ENCODE measurements at places on chromosomes 5 and 9.

- DNase-seq = no peak
Measured at GRCh38 chr9:36937346-36937745, 96.7 kb downstream of the PAX5 start.

DNA sequence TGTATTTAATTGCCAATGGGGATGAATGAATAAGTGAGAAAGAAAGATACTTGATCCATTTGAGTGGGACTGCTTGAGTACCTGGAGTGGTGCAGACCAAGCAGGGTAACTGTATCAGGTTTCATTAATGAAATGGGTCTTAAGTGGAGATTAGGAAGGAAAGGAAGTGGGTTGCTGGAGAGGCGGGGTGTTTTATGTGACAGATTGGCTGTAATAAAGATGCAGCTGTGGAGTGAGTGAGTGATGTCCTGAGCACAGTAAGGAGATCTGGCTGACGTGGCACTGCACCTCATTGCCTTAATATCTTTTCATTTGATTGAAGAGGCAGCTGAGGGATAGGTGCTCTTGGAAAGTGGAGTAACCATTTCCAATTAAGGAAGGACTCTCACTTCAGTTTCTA lies 161.0 kb upstream of the CCDC152 start:
- no peak for DNase-seq

DNA sequence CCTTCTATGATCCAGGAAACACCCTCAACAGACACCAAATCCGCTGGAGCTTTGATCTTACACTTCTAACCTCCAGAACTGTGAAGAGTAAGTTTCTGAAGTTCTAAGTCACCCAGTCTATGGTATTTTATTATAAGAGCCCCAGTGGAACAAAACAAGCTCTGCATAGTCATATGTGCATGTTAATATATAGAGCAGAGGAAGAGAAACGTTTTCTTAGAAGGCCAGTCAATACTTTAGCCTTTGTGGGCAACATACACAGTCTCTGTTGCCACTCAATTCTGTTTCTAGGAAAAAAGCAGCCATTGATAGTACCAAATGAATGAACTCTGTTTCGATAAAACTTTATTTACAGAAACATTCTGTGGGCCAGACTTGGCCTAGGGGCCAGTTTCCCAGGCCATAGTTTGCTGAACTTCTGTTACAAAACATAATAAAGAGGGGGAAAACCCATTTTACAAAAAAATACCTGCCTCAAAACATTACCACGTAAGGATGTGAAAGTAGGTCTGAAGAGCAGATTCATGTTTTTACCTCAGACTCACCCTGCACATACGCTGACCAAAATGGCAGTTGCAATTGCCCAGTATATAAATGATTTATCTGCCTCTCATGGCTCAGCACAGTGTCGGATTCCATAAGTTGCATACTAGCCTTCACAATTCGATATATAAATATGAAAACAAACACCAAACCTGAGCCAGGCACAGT lies 350.5 kb downstream of the SLIT3 start:
- DNase-seq = no peak

- DNase-seq = peak; percentile 61
Measured at GRCh38 chr5:35780236-35780635, 76.5 kb upstream of the IL7R start.

DNA sequence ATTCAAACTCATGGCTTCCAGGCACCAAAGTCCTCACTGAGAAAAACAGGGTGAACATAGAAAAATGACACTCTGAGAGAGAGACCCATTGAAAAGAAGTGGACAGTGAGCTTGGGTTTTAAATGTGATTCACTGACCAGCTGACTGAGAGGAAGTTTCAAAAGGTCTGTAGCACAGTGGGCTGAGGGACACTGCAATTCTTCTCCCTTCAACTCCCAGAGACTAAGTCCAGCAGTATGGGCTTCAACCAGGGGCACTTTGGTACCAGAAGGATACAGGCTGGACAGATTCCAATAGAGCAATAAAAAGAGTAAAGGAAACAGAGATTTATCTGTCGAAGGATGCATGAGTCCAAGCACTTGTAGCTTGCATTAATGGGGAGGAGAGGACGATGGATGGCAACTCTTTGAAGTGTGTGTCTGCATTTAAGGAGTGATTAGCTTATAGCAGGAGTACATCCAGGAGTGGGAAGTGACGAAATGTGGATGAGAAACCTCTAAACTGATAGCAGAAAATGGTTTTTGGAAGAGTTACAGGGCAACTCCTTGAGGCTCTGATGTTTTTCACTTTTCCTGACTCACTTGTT lies 117.0 kb upstream of the ANKRD55 start:
- DNase-seq = no peak

DNA sequence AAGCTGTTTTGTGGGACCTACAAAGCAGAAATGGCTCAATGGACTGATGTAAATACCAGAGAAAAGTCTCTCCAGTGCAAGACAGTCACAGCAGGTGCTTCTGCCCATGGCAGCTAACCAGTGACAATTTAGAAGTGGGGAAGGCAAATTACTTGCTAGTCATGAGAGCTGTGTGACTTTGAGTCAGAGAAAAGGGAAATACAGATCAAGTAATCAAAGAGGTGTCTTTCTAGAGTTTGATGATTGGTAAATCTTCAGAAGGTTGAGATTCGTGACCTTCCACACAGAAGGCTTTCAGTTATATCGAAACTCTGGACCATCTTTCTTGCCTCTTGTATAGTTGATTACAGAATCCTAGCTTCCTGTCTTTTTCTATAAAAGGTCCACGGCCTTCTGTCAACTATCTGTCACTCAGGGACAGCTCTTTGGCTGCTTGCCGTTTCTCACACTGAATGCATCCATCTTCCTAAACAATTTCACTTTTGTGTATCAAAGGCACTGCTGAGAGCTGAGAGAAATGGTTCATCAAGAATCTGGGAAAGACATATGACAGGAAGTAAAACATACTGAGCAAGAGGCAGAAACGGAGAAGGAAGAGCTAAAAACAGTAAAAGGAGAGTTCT lies 993.9 kb upstream of the ACO1 start:
- DNase-seq = no peak

GRCh38 chr9:133603135-133603927 lies 5.9 kb downstream of the FAM163B start:
- no peak for DNase-seq

- no peak for DNase-seq
Measured at GRCh38 chr5:158648631-158649030, 451.1 kb downstream of the EBF1 start.

- no peak for DNase-seq
Measured at GRCh38 chr5:170425731-170426130, 36.6 kb upstream of the KCNMB1 start.

DNA sequence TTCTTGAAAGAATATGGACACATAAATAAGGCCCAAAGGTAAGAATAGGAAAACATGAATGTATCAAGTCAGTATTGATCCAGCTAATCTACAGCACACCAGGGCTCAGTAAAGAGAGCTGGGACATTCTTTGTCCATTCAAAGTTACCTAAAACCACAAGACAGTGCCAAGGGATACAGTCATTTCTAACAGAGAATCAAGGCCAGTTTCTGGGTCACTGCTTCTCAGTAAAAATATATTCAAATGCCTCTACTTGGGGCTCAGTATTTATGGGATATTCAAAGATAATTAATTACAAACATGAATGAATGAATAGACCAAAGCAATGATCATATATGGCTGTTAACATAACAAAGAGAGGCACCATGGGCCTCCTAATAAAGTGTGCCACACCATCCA lies 34.9 kb downstream of the MTMR12 start:
- DNase-seq = no peak

GRCh38 chr5:180121826-180122413 lies 50.4 kb upstream of the RNF130 start:
- no peak for DNase-seq

DNA sequence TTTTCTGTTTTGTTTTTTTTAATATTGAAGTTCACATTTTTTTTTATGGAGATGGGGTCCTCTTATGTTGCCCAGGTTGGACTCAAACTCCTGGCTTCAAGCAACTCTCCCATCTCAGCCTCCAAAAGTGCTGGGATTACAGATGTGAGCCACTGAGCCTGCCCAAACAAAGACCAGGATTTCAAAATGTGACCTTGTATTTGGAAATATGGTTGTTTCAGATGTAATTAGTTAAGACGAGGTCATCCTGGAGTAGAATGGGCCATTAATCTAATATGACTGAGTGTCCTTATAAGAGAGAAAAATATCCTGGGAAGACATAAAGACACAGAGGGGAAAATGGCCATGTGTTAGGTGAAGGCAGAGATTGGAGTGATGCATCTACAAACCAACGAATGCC lies 340.5 kb downstream of the RAB3C start:
- no peak for DNase-seq

DNA sequence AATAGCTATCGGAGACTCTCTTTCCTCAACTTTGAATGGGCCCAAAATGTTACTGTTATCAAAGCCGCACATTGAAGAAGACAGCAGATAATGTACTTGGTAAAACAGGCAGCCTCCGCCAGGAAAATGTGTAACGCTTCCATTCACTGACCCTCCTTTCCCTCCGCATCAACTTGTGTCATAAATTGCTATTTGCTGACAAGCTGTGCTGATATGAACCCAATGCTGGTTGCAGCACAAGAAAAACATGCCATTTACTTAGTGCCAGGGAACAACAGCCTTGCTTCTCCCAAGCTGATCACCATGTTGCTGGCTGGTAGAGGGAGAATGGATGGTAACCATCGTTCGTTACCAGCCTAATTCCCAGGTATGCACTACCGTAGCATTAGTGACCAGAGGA lies 162.6 kb upstream of the PPP1R2B start:
- DNase-seq = no peak

GRCh38 chr9:104351726-104352125 lies 152.3 kb upstream of the OR13F1 start:
- DNase-seq = no peak

DNA sequence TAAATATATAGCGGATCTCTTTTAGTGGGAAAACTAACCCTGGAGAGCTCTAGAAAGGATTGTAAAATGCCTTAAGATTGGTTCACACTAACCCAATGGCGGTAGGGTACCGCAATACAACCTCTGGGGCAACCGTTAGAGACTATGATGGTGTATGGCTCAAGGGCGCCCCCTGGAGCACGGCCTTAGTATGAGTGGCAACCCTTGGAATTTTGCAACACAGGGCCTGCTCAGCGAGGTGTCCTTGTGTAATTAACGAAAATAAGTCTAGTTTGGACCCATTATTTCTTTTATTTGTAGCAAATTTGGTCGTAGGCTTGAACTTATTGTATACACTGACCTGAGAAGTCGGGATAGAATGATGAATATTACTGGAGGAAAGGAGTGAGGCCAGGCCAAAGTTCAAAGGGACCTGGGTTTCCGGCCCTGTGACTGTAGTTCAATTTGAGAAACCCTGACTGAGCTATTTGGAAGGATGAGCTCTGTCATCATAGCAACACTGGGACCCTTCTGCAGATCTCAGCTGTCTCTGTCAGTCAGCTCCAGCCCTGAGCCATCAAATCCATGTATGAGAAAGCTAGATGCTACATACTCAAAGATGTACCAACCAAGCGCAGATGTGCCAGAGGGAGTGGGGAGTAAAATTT lies 54.8 kb downstream of the CAMK4 start:
- DNase-seq = peak; percentile 93

DNA sequence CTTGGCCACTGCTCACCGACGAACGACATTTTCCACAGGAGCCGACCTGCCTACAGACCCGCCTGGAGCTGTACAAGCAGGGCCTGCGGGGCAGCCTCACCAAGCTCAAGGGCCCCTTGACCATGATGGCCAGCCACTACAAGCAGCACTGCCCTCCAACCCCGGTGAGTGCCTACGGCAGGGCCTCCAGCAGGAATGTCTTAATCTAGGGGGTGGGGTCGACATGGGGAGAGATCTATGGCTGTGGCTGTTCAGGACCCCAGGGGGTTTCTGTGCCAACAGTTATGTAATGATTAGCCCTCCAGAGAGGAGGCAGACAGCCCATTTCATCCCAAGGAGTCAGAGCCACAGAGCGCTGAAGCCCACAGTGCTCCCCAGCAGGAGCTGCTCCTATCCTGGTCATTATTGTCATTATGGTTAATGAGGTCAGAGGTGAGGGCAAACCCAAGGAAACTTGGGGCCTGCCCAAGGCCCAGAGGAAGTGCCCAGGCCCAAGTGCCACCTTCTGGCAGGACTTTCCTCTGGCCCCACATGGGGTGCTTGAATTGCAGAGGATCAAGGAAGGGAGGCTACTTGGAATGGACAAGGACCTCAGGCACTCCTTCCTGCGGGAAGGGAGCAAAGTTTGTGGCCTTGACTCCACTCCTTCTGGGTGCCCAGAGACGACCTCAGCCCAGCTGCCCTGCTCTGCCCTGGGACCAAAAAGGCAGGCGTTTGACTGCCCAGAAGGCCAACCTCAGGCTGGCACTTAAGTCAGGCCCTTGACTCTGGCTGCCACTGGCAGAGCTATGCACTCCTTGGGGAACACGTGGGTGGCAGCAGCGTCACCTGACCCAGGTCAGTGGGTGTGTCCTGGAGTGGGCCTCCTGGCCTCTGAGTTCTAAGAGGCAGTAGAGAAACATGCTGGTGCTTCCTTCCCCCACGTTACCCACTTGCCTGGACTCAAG lies 1.5 kb downstream of the CSF2 start:
- peak; percentile 34 for DNase-seq

GRCh38 chr5:23257656-23258055 lies 249.8 kb upstream of the PRDM9 start:
- DNase-seq = no peak

DNA sequence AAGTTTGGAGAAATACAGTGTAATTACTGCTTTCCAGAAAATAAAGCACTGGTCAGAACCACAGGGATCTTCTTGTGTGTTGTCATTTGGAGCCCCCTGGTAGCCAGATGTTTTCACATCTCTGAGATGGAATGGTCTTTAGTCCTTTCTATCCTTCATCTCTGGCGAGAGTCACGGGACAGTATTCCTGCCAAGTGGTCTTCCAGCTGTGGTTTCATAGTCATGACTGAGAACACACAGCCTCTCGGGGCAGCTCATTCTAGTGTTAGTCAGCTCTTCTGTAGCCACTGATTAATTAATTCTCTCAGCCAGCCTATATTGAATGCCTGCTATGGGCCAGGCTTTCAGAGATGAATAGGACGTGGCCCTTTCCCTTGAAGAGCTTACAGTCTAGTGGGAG lies 34.1 kb downstream of the HMGXB3 start:
- no peak for DNase-seq

GRCh38 chr5:65987982-65988381 lies 61.6 kb downstream of the ERBIN start:
- no peak for DNase-seq

DNA sequence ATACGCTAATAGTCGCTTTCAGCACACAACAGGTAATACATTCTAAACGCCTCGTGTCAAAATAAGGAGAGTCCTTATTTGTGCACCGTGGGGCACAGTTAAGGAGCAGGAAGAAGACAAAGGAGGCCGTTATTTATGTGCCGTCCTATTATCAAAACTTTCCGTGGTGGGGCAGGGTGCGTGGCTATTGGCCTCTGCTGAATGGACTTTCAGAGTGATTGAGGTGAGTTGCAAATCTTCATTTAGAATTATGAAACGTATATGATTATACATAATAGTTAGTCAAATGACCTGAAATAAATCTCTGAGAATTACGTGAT lies 833 bp downstream of the C5orf24 start:
- peak; percentile 28 for DNase-seq

GRCh38 chr9:104104360-104104759 lies 10.3 kb downstream of the SMC2 start:
- no peak for DNase-seq

- DNase-seq = peak; percentile 11
Measured at GRCh38 chr5:91434348-91434747, 51.2 kb upstream of the ARRDC3 start.

- DNase-seq = no peak
Measured at GRCh38 chr9:78314550-78314949, 17.6 kb downstream of the PSAT1 start.
